Occipital lobe (tissue), 3 donors: ENCODE measurements at places on chromosomes 5 and 9. TPM values are rescaled to one million over a fixed set of nuclear protein-coding genes. Genes with fewer than 3 reads are reported as not detected.

The TRPM3 gene
- 20.6 TPM for total RNA-seq

The FBN2 gene
- 8.6 TPM for total RNA-seq

The SLC25A2 gene
- not detected for total RNA-seq

The FAM81B gene
- 0.62 TPM for total RNA-seq

The CDC20B gene
- 0.78 TPM for total RNA-seq
